Fibroblast of gingiva (primary cell): ENCODE measurements at places on chromosomes 12 and 14.

- no peak for DNase-seq
These were observed 12.6 kb downstream of the NRDE2 start for GRCh38 chr14:90319173-90319572.

DNA sequence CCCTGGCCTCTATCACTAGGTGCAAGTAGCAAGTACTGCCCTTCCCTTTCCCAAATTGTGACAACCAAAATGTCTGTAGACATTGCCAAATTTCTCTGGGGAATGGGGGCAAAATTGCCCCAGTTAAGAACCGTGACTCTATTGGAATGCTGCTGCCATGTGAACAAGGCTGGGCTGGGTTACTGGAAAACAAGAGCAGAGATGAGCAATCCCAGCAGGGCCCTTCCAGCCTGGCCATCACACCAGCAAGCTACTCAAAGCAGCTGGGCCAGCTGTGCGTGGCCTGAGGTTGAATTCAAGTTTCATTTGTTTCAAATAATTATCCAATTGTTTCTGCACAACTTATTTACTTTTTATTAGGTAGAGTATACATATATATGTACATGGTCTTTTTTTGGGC is 103.4 kb upstream of the PKP2 start:
- no peak for DNase-seq

DNA sequence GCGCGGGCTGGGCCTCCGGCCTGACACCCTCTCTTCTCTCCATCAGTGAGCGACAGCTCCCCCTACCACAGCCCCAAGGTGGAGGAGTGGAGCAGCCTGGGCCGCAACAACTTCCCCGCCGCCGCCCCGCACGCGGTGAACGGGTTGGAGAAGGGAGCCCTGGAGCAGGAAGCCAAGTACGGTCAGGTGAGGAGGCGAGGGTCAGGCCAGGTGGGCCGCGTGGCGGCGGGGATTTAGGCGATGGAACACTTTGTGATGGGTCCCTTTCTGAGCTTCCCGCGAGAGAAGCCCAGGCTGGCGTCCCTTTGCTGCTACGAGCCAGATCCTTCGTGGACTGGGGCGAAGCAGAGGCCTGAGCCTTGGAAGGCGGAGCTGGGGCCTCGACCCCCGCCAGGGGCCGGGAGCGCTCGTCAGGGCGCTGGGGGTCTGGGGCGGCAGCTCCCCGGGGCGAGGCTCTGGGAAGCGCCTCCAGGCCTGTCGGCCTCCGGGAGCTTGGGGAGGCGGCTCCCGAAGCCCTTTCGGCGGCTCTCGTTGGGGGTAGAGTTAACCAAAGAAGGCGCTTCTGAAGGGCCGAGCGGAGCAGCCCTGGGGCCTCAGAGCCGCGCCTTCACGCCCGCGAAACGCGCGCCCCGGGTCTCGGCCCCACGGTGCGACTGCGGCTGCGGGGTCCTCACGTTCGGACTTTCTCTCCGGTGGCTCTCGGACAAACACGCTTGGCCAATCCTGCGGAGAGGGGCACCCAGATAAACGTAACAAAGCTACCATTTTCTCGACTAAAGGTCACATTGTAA is 5.0 kb downstream of the PAX9 start:
- no peak for DNase-seq

- no peak for DNase-seq
These were observed 27.0 kb downstream of the MSRB3 start for GRCh38 chr12:65305346-65305950.

DNA sequence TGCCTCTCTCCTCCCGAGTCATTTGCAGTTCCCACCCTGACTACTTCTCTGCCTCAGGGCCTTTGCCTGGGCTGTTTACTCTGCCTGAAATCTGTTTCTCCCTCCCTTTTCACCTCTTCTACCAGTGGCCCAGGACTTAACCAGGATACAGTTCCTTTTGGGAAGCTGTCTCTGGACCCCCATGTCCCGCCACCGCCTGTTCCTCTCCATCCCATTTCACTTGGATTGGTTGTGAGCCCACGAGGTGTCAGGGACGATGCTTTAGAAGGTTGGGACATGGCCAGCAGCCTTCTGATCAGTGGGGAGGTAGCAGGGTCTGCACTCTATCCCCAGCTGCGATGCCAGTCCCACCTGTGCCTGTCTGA is 51.8 kb downstream of the FAM222A start:
- DNase-seq: no peak

DNA sequence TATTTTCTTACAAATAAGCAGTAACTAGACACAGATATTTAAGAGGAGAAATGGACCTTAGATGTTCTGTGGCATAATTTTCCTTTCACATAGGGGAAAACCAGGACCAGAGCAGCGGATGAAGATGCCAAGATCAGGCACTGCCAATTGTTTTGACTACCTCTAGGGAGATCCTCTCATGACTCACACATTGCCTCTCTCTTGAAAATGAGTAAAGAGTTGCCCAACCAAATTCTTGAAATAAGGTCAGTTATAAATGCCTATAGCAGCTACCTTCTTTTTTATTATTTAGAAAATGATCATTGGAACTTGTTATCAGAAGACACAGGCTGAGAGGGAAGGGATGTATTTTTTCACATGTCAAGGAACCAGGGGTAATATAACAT is 263.4 kb upstream of the PLEKHG7 start:
- peak; percentile 96 for DNase-seq

- no peak for DNase-seq
These were observed 1.3 kb downstream of the TMEM233 start for GRCh38 chr12:119594772-119595445.
